ENCODE measurements at places on chromosomes 2 and 18.

DNA sequence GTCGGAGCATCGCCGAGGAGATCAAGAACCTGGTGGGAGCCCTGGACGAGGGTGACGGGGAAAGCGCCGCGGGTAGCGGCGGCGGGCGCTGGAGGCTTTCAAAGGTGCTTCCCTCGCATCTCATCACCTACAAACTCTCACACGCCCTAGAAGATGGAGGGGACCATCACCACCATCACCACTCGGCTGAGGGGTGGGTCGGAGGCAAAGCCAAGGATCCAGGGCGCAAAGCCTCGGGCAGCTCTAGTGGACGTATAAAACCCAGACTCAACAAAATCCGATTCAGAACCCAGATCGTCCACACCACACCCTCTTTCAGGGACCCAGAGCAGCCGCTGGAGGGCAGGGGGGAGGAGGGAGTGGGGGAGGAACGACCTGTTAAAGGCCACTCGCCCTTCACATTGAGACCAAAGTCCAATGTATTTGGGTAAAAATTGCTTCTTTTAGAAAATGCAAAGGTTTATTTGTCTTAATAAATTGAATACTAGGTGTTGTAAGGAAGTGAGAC, 1.5 kb downstream of the SOWAHC start:
- no peak for DNase-seq

GRCh38 chr2:6184532-6185292, 492.5 kb downstream of the SOX11 start:
- DNase-seq = no peak

DNA sequence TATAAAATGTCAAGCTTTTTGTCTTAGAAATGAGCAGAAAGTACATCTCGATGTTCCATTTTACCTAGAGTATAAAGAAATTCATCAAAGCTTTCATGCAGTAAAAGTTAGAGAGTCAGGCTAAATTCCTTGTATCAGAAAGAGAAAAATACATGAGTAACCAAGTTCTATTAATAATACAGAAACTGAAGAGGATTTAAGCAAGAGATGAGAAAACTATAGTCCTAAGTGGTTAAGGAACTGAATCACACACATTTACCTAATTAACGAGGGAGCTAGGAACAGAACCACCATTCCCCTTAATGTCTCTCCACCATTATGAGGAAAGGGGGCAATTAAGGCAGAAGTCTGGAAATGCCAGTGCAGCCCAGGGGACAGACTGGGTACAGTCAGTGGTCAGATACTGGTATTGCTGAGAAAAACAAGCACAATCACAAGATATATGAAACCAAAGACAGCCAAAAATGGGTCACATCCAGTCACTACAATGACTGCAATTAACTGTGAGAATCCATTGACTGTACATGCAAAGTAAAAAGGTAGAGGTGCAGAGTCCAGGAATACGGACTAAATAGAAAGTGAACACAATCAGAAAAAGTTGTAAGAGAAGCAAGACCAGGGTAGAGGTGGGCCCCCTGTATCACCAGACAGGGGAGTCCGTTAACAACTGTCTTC, 23.9 kb downstream of the MAP4K3 start:
- no peak for DNase-seq

- DNase-seq = no peak
These were observed 11.5 kb upstream of the GPR35 start for GRCh38 chr2:240613781-240614180.

DNA sequence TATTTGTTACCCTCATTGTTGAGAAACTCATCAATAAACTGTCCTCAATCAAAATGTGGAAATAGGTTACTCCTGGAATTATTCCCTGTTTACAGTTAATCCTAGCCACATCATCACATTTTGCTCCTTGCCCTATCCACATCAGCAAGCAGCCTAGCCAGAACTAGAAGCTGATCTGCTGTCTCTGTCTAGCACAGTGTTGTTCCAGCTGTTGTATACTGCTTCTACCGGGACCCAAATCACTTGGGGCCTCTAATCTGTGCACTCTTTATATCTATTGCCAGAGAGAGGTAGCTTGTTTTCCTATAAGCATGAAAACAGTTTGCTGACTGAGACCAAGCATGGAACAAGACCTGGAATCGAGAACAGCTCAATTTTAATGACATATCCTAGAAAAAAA, 196.2 kb upstream of the SP5 start:
- DNase-seq = no peak

Data from hypothalamus (tissue), 51 donors.